IPS-NIHi11 (cell line): ENCODE measurements at places on chromosomes 6 and 20.

DNA sequence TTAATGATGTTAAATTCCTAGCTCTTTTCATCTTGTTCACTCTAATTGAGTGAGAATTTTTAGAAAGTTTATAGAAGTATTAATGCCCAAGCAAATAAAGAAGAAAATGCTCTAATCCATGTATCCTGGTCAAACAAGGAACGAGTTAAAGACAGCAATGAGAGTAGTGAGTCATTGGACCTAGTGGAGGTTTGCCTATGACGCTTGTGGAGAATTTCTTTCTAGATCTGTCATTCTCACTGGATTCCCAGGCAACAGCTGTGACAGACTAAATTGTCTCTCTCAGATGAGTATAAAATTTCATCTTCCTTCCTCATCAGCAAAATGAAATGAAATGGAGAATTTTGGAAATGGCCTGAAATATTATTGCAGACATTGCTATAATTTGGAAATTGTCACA, 127.9 kb downstream of the COL19A1 start:
- DNase-seq, result no peak

GRCh38 chr20:13927171-13927570, 63.2 kb downstream of the SEL1L2 start:
- no peak for DNase-seq

- DNase-seq, result no peak
Measured at GRCh38 chr6:112851146-112851545, 504.0 kb downstream of the RFPL4B start.

DNA sequence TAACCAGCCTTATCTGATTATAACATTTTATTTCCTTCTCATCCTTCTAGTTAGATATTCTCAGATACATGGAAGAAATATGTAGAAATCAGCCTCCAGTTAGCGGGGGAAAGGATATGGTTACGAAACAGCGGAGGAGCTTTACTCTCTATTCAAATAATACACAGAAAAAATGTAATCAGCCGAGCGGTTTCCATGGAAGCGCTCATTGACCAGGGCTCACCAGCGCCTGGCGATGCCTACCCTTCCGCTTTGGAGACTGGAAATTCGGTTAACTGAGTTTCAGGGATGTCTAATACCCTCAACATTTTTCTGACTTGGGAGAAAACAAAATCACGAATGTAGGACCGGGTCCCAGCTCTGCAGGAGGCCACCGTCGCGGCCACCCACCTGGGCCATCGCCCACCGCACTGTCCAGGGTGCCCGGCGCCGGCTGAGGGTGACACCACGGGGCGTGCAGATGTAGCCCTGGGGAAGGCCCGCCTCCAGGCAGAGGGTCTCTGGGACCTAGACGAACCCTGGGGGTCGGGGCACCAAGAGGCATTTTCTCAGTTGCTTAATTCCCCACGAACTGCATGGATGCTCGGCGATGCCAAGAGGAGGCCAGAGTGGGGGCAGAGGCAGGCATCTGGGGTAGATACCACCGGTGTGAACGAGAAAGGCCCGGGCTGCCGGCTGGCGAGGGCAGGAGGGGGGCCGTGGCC, 1.7 kb downstream of the PRR18 start:
- DNase-seq, result no peak

DNA sequence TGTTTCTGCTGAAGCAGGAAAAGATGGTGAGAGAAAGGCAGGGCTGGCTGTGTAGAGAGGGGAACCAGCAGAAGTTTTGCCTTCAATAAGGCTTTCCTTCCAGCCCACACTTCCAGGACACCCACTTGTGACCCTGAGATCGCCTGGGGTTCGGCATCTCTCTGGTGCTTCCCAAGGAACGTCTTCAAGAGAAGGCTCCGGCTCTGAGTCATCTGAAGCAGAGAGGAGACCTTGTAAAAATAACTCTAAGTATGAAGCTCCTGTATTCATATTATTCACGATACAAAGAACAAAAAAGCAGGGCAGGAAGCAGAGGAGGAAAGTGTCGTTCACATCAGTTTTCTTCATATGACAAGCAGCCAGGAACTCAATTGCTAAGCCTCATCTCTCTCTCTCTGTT, 95.4 kb upstream of the MRPS10 start:
- DNase-seq, result no peak

DNA sequence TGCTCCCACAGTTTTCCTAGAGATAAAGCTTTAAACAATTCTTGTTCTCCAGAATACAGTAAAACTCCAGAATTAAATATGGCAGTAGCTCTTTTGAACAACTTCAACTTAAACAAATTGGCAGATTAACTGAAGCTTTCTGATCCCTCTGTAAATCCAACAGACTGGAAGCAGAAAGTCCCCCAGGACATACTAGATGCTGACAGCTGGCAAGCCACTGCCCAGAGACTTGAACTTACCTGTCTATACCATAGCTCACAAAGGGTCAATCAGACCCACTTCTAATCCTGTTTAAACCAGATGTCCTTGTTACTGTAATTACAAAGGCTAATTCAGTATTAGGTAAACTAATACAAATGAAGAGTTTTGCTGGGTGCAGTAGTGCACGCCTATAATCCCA, 12.3 kb downstream of the GPLD1 start:
- DNase-seq, result no peak

GRCh38 chr6:159973951-159974350, 5.1 kb downstream of the IGF2R start:
- no peak for DNase-seq

- no peak for DNase-seq
Measured at GRCh38 chr6:150195996-150196417, 53.2 kb downstream of the PPP1R14C start.

GRCh38 chr6:102204351-102204750, 810.8 kb downstream of the GRIK2 start:
- DNase-seq, result no peak

DNA sequence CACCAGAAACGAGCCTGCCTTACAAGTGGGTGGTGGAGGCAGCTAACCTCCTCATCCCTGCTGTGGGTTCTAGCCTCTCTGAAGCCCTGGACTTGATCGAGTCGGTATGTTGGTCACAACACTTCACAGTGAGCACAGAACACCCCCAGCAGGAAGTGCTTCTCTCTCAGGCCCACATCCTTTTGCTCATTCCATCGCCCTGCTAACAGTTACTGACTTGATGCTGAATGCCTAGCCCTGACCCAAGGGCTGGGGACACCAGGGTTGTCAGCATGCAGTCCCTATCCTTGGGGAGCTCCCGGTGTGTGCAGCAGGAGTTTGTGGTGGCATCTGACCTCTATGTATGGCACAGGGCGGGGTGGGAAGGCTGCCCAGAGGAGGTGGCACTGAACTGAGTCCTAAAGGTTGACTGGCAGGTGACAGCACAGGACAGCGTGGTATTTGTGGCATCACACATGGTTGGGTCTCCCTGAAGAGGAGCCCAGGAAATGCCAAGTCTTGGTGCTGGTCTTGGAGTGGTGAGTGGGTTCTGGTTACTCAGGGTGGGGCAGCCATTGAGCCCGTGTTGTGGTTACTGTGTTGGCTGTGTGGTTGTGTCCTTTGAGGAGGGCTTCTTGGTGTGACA, 26.7 kb downstream of the GTSF1L start:
- no peak for DNase-seq

DNA sequence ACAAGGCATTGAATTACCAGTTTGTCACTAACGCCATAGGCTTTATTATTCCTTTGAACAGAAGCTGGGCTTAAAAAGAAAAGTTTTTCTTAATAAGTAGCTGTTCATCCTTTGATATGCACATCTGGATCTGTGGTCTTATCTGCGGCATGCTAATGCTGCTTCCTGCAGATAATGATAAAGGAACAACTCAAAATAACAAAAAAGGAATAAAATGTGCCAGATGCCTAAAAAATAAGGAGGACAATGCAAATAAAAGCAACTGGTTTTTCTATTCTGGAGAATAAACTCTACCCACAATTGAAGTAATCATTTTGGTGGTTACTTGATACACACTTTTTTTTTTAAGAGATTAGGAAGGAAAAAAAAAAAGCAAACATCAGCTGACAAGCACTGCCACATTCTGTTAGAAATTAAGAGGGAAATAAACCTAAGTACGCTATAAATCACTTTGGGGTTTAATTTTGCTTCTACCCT, 156.8 kb upstream of the SALL4 start:
- DNase-seq, result no peak

GRCh38 chr6:134956032-134956431, 6.1 kb upstream of the ALDH8A1 start:
- DNase-seq, result no peak

DNA sequence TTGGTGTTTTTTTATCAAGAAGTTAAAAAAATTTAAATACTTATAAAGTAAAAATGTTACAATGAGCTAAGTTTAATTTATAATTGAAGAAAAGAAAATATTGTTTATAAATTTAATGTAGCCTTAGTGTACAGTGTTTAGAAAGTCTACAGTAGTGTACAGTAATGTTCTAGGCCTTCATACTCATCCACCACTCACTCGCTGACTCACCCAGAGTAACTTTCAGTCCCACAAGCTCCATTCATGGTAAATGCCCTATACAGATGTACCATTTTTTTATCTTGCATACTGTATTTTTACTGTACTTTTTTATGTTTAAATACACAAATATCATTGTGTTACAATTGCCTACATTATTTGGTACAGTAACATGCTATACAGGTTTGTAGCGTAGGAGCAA, 26.0 kb downstream of the HTR1E start:
- no peak for DNase-seq

GRCh38 chr6:21764989-21765388, 171.4 kb downstream of the SOX4 start:
- no peak for DNase-seq

DNA sequence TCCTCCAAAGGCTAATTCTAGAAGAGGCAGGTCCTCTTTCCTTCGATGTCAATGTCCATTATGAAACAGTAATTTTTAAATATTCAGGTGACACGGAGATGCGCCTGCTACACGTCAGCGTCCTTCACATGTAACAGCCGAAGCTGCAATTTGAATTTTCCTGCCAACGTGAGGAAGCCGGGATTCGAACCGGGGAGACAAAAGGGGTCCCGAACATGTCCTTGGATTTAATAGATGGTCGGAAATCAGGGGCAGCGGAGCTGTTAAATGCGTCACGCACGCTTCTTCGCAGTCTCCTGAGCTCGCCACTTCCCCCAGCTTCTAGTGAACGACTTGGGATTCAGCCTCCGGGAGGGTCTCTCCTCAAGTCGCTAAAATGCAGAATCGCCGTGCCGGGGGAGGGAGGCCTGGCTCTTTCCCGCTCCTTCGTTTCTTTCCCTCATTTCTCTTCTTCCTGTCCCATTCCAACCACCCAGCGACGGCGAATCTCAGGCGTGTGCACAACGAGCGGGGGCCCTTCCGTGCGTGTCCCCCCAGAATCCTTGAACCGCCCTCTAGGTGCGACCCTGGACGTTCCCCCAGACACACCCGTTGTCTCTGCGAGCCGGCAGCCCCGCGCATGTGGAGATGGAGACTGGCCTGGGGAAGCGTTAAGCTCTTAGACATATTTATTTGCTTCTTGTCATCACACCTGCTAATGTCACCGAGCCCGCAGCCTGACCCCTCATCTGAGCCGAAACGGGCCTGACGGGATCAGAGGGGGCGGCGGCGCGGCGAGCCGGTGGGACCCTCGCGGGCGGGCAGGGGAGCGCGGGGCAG, 1.3 kb upstream of the FOXC1 start:
- no peak for DNase-seq

- peak; percentile 41 for DNase-seq
Measured at GRCh38 chr6:150261997-150262697, 106.7 kb upstream of the IYD start.

DNA sequence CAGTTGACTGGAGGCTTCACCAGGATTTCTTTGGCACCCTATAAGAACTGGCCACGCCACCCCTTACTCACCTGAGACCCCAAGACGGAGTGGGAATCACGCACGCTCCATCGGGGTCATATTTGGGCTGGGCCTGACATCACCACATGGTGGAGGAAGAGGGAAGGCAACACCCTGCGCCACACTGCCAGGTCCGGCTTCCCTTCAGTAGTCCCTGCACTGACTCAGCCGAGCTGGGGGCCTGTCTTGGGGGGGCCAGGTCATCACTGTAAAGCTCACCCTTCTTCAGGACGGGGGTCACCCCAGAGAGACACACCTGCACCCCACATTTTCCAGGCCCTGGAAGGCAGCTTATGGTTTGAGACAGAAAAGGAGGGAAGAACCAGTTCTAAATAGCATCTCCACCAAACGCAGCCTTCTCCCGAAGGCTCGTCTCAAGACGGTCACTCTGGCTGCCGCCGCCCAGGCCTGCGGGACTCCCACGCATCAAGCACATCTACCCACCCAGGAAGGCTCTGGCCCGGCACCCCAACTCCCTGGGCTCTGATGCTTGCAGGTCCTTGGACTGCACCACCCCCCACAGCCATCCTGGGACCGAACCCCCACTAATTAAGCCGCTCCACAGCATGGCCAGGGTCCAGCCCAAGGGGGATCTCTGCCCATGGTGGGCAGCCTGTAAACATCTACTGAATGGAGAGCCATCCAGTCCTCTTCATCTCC, 51.8 kb downstream of the GINS1 start:
- DNase-seq, result no peak

GRCh38 chr6:123316733-123317323, 319.9 kb downstream of the TRDN start:
- DNase-seq, result peak; percentile 11

DNA sequence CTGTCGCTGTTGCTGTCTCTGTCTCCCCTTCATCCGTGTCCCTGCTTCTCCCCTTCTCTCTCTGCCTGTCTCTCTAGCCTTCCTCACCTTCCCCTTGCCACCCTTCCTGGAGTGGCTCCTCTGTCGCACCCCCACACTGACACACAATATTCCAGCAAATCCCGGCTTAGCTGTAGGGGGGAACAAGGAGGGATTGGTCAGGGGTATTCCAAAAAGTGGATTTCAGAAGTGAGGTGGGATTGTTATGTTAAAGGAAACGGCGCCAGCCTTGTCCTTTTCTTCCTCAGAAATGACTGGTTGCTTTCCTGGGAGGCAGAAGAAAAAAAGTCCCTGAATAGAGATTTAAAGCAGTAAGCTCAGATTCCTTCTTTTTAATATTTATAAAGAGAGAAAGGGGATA, 76.3 kb upstream of the SIRPA start:
- peak; percentile 50 for DNase-seq

GRCh38 chr6:30730601-30731435, 10.7 kb downstream of the TUBB start:
- DNase-seq, result peak; percentile 73

DNA sequence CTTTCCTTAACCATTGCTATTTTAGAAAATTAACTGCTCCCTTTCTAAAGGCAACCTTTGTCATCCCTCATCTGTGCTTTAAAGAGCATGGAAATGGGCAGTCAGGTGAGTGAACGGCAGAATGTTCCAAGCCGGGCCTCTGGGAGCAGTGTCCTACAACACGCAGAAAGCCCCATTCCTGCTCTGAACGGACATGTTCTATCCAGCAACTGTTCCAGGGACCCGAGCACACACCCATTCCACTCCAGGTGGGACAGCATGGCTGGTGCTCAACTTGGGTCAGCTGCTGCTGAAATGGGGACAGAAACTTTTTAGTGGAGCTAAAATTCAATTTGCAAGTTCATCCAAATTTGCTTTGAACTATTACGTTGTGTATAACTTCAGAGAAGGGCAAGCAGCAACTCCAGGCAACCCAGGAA, 26.7 kb downstream of the DIDO1 start:
- peak; percentile 39 for DNase-seq

- DNase-seq, result no peak
Measured at GRCh38 chr6:95601133-95601532, 23.8 kb downstream of the MANEA start.

GRCh38 chr6:15444081-15444731, 198.3 kb downstream of the JARID2 start:
- DNase-seq, result no peak
